ENCODE measurements at places on chromosomes 7 and 10.
A peak's percentile ranks its signal among the peaks of the same experiment; 100 is the strongest.

- DNase-seq = no peak
These were observed 135.8 kb upstream of the TMEM72 start for GRCh38 chr10:44775402-44775741.

- DNase-seq = no peak
These were observed 32.4 kb upstream of the CCDC7 start for GRCh38 chr10:32413513-32413912.

DNA sequence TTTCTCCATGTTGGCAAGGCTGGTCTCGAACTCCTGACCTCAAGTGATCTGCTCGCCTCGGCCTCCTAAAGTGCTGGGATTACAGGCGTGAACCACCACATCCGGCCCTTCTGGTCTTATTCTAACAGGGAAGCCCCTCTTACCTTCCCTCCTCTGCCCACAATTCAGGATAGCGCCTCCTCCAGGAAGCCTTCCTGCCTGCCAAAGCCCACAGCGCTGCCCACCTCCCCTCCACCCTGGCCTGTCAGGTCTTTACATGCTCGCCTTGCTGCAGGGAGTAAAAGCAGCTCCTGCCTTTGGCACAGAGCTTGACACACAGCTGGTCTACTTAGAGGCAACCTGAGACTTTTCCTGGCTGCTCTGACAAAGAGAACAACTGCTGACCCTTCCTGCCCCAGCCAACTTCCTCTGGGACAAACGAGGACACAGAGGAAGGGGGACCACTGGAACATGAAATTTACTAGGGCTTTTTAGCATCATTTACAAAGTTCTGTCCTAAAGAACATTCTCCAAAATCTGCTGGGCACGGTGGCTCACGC lies 13.2 kb downstream of the MLXIPL start:
- DNase-seq = no peak

GRCh38 chr7:11373546-11374142 lies 400.0 kb downstream of the PHF14 start:
- no peak for DNase-seq

DNA sequence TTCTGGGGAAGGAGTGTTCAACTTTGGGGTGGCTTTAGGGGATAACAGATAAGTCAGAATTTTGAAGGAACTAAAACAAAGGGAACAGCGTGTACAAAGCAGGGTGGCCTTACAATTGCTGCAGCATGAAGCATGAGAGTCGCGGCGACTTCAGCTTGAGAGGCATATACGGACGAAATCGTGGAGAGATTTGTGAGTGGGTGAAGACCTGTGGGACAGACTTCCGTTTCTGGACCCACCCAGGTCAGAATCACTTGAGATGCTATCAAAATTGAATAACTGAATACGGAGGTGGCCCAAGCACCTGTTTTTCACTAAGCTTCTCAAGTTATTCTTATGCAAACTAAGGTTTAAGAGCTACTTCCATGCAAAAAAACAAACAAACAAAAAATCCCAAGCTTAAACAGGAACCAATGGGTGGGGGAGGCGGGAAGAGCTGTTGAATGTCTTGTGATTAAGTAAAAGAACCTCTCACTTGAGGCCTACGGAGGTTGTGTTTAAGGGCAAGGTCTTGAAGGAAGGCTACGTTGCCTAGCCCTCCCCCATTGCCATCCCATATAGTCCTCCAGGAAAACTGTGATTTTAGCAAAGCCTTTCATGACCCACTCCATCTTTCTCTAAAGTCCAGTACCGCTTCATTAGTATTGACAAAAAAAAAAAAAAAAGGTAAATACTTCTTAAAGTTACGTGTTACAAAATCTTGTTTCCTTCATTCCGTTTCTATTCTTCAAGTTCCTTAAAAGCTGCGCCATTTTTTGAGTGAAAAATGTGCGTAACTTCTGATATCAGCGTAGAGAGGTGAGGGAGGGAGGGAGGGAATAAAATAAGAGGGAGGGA lies 1.3 kb upstream of the TRIM24 start:
- DNase-seq = no peak

DNA sequence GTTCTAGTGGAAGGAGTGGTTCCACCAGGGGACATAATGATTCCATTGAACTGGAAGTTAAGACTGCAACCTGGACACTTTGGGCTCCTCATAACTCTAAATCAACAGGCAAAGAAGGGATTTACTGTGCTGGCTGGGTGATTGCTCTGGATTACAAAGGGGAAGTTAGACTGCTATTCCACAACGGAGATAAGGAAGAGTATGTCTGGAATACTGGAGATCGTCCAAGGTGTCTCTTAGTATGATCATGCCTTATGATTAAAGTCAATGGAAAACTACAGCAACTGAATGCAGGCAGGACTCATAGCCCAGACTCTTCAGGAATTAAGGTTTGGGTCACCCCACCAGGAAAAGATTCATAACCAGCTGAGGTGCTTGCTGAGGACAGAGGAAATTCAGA lies 310.6 kb upstream of the MGMT start:
- no peak for DNase-seq

- DNase-seq = no peak
These were observed 12.4 kb downstream of the BCAP29 start for GRCh38 chr7:107592361-107593024.

DNA sequence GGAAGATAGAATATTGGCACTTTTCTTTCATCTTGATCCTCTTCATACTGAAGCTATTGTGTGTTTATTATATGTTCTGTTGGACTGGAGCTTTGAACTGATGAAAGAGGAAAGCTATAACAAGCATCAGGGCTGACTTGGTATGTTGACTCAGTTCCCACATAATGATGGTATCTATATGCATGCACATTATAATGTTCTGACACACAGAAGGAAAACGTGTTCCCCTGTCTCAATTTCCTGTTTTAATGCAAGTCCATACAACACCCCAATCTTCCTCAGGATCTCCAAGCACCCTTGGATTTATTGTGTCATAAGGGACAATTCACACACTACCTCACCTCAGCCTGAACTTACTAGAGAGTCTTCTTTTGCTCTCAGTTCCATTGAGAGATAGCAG lies 8.3 kb upstream of the WASL start:
- no peak for DNase-seq

DNA sequence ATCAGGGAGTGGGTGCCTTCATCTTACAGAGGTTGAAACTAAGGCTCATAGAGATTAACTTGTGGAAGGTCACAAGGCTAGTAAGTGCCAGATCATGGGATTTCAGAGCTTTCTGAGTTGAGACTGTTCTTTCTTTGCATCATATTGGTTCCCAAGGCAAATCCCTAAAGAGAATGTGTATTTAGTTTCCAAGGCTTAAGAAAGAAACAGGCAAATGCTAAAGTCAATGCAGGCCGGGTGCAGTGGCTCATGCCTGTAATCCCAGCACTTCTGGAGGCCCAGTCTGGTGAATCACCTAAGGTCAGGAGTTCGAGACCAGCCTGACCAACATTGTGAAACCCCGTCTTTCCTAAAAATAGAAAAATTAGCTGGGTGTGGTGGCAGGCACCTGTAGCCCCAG lies 19.8 kb downstream of the CDK1 start:
- no peak for DNase-seq

DNA sequence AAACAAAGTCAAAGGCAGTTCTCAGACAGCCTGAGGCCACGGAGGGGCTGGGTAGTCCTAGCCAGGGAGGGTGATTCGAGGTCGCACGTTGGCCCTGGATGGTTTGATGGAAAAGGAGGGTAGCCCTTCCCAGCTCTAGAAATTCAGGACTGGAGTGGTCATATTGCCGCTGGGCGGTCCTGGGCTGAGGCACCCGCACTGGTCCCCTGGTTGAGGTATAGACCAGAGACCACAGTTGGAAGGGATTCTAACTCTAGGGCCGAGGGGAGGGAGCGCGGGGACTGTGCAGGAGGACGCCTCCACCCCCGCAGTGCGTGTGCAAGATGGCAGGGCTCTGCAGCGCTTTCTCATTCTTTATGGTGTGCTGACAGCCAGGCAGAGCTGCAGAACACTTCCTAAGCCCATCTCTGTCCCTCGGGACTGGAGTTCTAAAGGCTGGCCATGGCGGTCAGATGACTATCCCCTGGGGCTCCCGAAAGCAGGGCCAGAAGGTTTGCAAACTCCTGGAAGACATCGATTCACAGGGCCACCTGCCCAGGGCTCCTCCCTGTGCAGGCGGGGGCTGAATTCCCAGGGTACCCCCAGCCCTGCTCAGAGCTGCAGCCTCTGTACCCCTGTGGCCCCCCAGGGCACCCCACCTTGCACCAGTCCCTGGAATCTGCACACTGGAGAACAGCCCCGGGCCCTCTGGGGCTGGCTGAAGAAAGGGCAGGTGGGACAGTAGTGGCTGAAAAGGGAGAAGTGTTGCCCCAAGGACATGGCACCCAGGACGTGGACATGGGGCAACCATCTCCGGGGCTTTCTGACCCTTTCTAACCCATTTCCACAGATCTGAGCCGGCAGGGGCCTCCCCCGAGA lies 51.0 kb upstream of the ELN start:
- no peak for DNase-seq

DNA sequence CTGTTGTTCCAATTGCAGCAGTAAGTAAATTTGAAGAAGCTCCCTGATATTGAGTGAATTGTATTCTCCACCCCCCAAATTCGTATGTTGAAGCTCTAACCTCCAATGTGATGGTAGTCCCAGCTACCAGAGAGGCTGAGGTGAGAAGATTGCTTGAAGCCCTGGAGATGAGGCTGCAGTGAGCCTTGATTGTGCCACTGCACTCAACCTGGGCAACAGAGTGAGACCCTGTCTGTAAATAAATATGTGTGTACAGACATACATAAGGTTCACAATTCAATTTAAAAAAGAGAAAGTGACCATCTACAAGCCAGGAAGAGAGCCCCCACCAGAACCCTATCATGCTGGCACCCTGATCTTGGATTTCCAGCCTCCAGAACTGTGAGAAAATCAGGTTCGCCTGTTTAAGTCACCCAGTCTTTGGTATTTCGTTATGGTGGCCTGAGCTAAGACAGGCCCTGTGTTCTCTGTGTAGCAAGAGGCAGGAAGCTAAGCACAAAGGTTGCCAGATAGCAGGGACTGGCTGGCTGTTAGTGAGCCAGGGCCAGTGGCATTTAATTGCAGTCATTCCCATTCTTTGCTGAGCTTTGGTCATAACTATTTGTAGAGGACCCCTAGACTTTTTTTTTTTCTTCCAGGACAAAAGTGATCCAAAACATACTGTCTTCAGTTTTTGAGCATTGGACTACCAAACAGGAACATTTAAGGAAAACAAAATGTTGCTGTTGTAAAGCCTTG lies 45.6 kb downstream of the AUTS2 start:
- DNase-seq = no peak

DNA sequence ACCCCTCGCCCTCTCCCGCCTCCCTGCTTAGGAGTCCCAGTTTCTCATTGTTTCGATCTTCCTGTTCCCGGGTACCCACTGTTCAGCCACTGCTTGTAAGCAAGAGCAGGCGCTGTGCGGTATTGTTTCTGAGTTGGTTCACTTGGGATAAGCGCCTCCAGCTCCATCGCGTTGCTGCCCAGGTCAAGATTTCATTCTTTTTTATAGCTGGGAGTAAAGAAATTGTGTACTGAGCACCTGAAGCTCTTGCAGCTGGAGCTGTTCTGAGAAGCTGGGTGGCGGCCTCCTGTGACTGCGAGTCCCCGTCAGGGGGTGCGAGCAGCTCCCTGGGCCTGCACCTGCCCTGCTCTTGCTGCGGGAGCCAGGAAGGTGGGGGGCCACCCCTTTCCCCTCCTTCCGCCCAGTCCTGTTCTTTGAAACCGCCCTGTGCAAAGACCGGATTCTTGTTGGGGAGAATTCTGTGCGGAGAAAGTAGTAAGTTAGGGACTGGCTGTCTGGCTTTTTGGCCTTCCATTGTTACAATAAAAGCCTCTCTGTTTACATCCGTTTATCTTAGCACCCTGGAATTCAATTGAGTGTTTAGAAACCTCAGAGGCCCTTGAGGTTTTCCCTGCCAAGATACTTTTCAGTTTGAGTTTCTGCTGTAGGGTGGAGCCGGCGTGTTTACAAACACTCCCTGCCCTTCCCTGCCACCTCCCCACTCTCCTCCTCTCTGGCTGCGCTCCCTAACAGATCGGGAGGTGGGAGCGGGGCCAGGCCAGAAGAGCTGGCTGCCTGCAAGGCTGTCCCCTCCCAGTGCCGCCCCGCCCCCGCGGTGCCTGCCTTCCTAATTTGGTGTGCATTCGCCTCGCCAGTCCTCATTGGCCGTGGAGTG lies 30.8 kb upstream of the AP5Z1 start:
- peak; percentile 63 for DNase-seq

- peak; percentile 74 for DNase-seq
These were observed 103.0 kb upstream of the KLF6 start for GRCh38 chr10:3887885-3888476.

DNA sequence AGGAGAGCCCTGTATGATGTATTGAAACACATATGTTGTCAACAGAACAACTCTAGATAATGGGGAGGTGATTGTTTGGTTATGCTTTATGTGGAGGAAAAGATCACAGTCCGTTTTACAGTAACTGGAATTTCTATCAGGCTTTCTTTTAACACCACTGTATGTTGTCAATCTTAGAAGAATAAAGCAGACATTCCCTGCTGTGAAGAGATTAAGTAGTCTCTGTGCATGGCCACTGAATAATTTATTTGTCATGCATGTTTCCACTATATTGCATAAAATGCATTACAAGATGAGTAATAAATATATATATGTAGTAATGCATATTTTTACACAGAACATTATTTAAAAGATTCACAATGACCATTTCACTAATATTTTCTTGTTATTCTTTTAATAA lies 440.0 kb downstream of the ANKRD7 start:
- DNase-seq = no peak

GRCh38 chr7:134875867-134876266 lies 96.4 kb downstream of the CALD1 start:
- no peak for DNase-seq

GRCh38 chr10:117362313-117362712 lies 12.9 kb downstream of the PDZD8 start:
- DNase-seq = no peak

- no peak for DNase-seq
These were observed 287.6 kb downstream of the BMPER start for GRCh38 chr7:34192906-34193305.

- no peak for DNase-seq
These were observed 278.9 kb downstream of the HPSE2 start for GRCh38 chr10:98956576-98957260.

DNA sequence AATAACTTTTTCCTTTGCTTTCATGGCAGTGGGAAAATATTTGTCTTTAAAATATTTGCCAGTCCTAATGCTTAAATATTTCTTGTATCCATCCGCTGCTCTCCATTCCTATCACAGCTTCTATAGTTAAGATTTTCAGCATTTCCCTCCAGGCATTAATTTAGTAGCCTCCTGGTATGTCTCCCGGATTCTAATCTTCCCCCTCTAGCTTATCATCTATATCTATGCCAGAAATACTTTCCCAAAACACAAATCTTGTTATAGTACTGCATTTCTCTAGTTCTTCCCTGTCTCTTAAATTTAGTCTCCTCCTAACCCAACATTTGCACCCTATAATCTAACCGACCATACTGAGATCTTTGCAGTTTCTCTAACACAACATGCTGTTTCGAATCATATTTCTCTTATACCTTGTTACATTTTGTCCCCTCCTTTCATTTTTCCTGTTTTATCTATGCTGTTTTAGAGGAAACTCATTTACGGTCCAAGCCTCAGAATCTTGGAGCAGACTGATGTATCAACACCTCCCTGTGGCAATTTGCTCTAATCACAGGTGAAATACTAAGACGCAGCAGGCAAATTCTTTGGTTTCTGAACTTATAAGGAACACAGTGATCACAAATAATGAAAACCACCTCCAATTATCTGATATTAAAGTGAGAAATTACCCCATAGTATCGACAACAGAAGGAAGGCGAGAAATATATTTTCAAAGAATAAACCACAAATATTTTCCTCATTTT lies 10.3 kb downstream of the CNTNAP2 start:
- no peak for DNase-seq

Measured in effector memory CD8-positive, alpha-beta T cell (primary cell).